ENCODE measurements at places on chromosomes 6 and 20.

DNA sequence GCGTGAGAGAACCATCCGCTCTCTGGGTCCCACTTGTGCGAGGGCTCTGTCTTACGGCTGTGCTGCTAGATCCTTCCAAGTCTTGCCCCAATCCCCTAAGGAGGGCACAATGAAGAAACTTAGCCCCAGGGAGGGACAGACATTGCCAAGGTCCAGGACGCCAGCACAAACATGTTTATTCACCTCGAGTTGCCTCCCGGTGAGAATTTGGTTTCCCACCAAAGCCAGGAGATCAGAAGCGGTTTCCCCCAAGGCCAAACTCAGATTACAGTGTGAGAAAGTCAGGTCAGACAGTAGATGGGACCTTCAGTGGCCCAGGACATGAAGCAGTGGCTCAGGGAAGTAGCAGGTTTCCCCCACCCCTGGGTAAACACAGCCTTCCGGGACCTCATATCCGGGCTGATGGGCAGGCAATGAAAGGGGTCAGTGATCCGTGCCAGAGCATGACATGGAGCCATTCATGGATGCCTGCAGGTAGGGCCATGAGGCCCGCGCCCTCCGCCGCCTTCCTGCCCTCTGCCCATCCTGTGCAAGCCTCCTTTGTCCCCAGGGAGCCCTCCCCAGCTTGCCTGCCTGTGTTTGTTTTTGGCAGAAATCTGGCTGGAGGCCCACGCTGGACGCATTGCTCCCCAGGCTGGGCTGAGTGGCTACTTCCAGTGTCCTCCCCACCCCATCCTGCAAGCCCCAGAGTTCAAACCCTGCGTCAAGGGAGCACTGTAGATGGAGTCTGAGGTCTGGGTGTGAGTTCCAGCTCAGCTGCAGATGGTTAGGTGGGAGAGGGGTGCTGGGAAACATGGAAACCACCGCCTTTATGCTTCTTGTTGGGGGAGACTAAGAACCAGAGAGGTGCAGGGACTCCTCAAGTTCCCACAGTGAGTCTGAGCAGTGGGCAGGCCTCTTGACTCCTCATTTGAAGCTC is 2.0 kb downstream of the BPIFB2 start:
- DNase-seq = no peak

DNA sequence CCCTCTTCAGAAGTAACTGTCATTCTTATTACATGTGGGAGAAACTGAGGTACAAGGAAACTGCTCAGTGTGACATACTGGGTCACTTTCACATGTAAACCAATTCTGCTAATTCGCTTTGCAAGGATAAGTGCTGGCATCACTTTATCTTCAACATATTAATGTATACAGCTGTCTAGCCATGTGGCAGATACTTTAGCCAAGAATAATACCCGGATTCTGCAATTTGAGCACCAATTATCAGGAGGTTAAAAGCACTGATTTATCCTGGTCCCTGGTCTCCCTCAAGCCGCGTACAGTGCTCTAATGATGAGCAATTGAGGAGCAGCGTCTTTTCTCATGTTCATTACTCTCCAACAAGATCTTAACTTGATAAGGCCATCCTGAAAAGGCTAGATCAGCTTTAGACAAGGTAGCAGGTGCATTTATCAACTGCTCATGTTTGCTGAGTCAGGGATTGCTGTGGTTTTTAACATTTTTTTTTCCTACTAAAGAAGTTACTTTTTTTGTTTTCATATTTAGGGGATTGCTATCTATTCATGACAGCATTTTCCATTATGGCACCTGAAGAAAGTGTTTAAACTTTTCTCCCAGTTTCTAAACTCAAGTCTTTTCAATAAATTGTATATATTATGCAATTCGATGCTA is 1066.3 kb upstream of the MAP3K7 start:
- no peak for DNase-seq

DNA sequence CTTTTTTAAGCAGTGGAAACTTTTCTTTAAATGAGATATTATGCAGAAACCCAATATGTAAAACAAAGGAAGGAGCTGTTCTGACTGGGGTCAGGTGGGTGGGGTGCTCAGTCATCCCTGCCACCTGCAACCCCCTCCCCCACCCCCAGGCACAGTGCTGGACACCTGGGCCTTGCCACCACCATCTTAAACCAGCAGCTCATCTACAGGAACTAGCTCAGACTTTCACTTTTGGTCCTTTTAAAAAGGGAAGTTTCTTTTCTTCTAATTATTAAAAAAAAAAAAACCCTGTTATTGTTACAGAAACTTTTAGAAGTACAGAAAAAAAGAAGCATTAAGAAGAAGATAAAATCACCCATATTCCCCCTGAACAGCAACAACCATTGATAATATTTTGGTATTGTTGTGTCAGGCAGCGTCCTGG is 37.1 kb downstream of the PPP1R16B start:
- no peak for DNase-seq

DNA sequence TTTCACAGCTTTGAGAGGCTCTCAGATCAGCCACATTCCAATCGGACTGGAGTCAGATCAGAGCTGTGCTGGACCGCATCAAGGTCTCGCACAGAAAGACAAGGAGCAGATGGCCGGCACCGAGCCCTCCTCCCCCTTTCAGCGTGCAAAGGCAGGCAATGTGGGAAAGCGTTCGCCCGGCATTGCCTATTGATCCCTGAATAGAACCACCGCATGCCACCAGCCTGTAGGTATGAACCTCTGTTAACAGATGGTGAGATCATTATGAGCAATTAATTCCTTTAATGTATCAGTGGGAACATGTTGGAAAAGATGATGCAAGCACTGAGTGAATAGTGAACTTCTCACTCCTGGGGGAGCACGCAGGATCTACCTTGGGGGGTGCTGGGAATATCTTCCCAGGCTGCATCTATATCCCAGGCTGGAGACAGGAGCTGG is 117.5 kb upstream of the ID4 start:
- DNase-seq = peak; percentile 39

GRCh38 chr6:155084431-155085123 is 89.5 kb downstream of the TIAM2 start:
- DNase-seq = no peak

- peak; percentile 45 for DNase-seq
These were observed 103.6 kb upstream of the SGK1 start for GRCh38 chr6:134421501-134421900.
